Lower lobe of right lung (tissue), 2 donors: ENCODE measurements at places on chromosomes 6 and 20. TPM values are rescaled to one million over a fixed set of nuclear protein-coding genes. Genes with fewer than 3 reads are reported as not detected.

GRCh38 chr20:13858439-13858838 lies 73.6 kb downstream of the NDUFAF5 start:
- DNase-seq = no peak
- H3K4me3 ChIP-seq = no peak overlapping the region
- H3K27me3 ChIP-seq = no peaks in the 10 kb centered on the region
- no peak overlapping the region for H3K27ac ChIP-seq

The APCDD1L gene
- total RNA-seq = not detected

DNA sequence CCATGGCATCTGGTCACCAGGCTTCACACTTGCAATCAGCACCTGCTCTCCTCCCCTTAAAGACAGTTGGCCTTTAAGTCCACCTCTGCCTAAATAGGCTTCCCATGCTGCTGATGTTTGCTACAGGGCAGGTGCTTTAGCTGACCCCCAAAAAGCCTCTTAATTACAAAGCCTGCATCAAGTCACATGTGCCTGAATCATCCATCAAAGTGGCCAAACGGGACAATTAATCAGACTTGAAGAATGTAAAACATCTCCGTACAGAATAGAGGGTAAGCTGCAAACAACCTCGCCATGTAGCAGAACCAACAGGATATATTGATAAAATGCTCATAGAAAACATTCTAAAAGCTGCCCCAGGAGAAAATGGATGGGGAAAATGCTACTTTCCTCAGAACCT lies 7.4 kb downstream of the LY86 start:
- no peaks in the 10 kb centered on the region for H3K27me3 ChIP-seq
- DNase-seq = no peak
- H3K4me1 ChIP-seq = peaks cover 51% of the 10 kb centered on the region
- no peak overlapping the region for H3K27ac ChIP-seq
- no peak overlapping the region for H3K4me3 ChIP-seq

The CNKSR3 gene
- total RNA-seq = 9.5 TPM

The PACRG gene
- 5.5 TPM for total RNA-seq

The ASIP gene
- total RNA-seq = not detected
